Epithelial cell of proximal tubule (primary cell): ENCODE measurements at places on chromosomes 12 and 14.

GRCh38 chr14:76277586-76278130 is 98.3 kb upstream of the ESRRB start:
- no peak for DNase-seq

DNA sequence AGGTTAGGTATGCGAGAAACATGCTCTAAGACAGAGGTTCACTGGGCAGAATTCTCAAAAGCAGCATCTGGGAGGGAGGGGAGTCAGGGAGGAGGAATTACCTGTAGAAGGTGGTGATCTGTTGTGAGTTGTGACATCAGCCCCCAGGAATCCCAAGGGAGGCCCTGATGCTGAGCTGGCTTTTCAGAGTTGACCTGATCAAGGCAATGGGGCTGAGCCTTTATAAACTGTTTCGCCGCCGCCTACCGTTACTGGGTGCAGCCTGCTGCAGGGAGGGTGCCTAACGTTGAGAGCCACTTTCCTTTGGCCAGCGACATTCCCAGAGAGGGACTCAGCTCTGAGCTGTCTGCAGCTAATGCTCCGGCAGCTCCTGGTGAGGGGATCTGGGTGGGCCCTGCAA is 257.9 kb upstream of the TMEM132C start:
- DNase-seq: no peak

- no peak for DNase-seq
These were observed 15.0 kb upstream of the ORAI1 start for GRCh38 chr12:121611306-121611705.

GRCh38 chr12:49461221-49461620 is 77.6 kb upstream of the KCNH3 start:
- DNase-seq: no peak

DNA sequence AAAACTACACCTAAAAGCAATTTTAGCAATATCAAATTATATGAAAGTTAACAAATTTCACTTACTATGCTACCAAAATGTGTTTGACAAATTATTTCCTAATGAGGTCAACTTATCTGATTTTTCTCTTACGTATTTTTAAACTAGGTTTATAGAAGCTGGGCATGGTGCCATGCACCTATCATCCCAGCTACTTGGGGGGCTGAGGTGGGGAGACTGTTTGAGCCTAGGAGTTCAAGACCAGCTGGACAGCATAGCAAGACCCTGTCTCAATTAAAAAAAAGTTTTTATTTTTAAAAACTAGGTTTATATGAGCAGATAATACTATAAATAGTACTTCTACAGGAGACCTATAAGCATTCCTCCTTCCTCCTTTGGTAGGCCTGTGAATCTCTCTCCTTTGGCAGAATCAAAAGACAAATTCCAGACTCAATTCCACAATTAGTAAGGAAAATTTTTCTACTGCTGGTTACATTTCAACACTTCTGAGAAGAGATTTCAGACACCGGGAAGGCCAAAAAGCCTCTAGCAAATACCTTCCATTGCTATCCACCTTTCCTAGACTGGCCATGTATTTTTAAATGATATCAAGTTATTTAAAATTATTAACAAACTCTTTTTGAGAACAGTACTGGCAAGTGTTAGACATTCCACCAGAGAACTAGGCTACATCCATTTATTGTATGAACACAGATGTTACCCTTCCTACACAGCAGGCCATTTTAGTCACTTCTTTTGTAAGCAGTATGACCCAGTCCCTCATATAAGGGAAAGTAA is 34.4 kb downstream of the CDK17 start:
- no peak for DNase-seq
